Colonic mucosa (tissue), 4 donors: ENCODE measurements at places on chromosomes 3 and 15. TPM values are rescaled to one million over a fixed set of nuclear protein-coding genes. Genes with fewer than 3 reads are reported as not detected.

- no peak overlapping the region for H3K4me3 ChIP-seq
- H3K27me3 ChIP-seq: no peaks in the 10 kb centered on the region
- no peak overlapping the region for H3K27ac ChIP-seq
- H3K4me1 ChIP-seq: no peaks in the 10 kb centered on the region
Observed at GRCh38 chr3:87002346-87002745, 11.4 kb upstream of the VGLL3 start.

DNA sequence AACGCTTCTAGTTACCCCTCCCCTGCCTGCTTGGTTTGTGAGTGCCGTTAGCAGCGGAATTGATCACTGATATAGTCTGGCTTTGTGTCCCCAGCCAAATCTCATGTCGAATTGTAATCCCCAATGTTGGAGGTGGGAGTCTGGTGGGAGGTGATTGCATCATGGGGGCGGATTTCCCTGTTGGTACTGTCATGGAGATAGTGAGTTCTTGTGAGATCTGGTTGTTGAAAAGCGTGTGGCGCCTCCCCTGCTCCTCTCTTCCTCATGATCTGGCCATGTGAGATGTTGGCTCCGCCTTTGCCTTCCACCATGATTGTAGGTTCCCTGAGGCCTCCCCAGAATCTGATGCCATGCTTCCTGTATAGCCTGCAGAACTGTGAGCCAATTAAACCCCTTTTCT, 47.3 kb upstream of the PGPEP1L start:
- no peak for DNase-seq
- no peaks in the 10 kb centered on the region for H3K36me3 ChIP-seq
- H3K4me1 ChIP-seq: no peaks in the 10 kb centered on the region
- H3K27ac ChIP-seq: no peak overlapping the region
- no peak overlapping the region for H3K4me3 ChIP-seq
- H3K27me3 ChIP-seq: peaks cover 7% of the 10 kb centered on the region

GRCh38 chr3:159187232-159187631, 385.4 kb downstream of the MFSD1 start:
- no peaks in the 10 kb centered on the region for H3K36me3 ChIP-seq
- no peak overlapping the region for H3K4me3 ChIP-seq
- no peaks in the 10 kb centered on the region for H3K4me1 ChIP-seq
- no peak for DNase-seq

GRCh38 chr3:98778852-98779413, 15.8 kb downstream of the ST3GAL6 start:
- no peaks in the 10 kb centered on the region for H3K36me3 ChIP-seq
- no peaks in the 10 kb centered on the region for H3K27me3 ChIP-seq
- DNase-seq: no peak

The PLA2G4E gene
- 0.67 TPM for total RNA-seq

The AHSG gene
- total RNA-seq: 1.9 TPM
